Inflammatory macrophage (primary cell): ENCODE measurements at places on chromosomes 12 and 14.

GRCh38 chr14:61866932-61867920 is 105.0 kb downstream of the SNAPC1 start:
- DNase-seq, result peak; percentile 74

GRCh38 chr14:76257111-76257803 is 105.5 kb downstream of the GPATCH2L start:
- DNase-seq, result no peak

DNA sequence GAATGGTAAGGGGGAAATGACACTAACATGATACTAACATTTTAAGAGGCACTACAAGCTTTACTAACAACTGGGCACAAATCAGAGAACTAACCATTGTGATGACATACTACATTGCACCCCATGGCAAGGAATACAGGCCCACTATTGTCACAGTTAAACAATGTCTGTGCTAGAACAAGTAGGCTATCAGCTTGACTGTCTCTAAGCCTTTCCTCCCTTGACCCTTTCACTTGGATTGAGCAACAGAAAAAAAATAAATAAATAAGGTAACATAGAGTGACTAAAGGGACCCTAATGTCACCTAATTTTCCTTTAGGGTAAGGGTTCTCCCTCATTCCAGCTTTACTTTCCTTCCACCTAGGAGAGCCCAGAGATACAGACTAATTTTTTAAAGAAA is 4.4 kb downstream of the SLC38A2 start:
- DNase-seq, result no peak

- no peak for DNase-seq
Observed at GRCh38 chr14:69713209-69713781, 53.6 kb upstream of the SRSF5 start.

DNA sequence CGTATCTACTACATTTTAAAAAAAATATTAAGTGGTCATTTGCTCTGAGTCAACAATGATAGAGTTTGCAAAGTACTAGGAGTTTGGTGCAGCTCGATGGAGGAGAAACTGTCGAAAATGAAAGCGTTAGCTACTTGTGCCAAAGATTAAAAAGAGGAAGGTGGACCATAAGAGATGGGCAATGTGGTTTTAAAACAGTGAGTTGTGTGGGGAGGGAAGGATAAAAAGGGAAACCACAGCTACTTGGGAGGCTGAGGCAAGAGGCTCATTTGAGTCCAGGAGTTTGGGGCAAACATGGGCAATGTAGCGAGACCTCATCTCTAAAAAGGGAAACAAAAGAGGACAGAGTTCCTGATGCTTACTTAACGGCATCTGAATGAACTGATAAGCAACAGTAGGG is 18.2 kb upstream of the STRAP start:
- DNase-seq, result peak; percentile 63

DNA sequence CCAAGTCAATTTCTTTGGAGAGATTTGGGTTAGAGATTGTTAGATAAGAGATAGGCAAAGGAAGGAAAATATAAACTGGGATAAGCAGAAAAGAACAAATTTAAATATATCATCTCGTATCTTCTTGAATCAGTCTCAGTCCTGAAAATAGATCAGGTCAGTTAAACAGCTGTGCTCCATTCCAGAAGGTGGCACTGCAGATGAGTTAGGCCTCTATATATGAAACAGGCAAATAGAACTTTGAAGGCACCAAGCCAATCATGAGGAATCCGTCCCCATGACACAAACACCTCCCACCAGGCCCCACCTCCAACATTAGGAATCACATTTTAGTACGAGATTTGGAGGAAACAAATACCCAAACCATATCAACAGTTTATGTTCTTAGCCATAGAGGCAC is 605.5 kb upstream of the USP15 start:
- DNase-seq, result peak; percentile 8

DNA sequence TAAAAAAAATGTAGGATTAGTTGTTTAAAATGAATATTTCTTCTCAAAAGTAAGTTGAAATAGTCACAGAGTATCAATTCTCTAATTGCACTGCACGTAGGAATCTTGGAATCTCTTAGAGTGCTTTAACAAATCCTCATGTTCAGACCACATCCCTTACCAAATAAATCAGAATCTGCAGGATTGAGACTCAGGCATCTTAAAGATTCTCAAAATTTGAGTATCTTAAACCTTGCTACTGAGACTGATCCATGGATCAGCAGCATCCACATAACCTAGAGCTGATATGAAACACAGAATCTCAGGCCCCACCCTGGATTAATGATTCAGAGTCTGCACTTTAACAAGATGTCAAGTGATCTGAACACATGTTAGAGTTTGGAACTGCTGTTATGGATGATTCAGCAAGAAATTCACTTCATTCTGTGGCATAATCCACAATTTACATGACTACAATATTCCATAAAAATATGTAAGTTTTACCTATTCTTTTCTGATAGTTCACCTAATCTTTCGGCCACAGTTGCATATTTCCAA is 58.7 kb downstream of the ADAMTS20 start:
- no peak for DNase-seq

DNA sequence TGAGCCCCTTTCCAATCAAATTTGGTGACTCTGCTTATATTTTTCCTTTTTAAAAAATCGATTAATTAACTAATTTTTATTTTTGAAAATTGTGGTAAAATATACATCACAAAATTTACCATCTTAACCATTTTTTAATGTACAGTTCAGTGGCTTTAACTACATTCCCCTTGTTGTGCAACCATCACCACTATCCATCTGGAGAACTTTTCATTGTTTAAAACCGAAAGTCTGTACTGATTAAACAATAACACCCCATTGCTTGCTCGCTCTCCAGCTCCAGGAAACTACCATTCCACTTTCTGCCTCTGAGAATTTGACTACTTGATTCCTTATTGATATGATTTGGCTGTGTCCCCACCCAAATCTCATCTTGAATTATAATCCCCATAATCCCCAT is 283.4 kb downstream of the C12orf75 start:
- DNase-seq, result no peak

- peak; percentile 56 for DNase-seq
Observed at GRCh38 chr12:64450711-64451486, 1.0 kb upstream of the TBK1 start.

- DNase-seq, result no peak
Observed at GRCh38 chr12:19548834-19549233, 109.5 kb downstream of the AEBP2 start.
